Fibroblast of lung (primary cell): ENCODE measurements at places on chromosomes 12 and 14. TPM values are rescaled to one million over a fixed set of nuclear protein-coding genes. Genes with fewer than 3 reads are reported as not detected.
A peak's percentile ranks its signal among the peaks of the same experiment; 100 is the strongest.

GRCh38 chr12:10163084-10163483 lies 8.8 kb downstream of the OLR1 start:
- DNase-seq: no peak

- DNase-seq: no peak
Measured at GRCh38 chr12:88836156-88836555, 255.9 kb upstream of the KITLG start.

DNA sequence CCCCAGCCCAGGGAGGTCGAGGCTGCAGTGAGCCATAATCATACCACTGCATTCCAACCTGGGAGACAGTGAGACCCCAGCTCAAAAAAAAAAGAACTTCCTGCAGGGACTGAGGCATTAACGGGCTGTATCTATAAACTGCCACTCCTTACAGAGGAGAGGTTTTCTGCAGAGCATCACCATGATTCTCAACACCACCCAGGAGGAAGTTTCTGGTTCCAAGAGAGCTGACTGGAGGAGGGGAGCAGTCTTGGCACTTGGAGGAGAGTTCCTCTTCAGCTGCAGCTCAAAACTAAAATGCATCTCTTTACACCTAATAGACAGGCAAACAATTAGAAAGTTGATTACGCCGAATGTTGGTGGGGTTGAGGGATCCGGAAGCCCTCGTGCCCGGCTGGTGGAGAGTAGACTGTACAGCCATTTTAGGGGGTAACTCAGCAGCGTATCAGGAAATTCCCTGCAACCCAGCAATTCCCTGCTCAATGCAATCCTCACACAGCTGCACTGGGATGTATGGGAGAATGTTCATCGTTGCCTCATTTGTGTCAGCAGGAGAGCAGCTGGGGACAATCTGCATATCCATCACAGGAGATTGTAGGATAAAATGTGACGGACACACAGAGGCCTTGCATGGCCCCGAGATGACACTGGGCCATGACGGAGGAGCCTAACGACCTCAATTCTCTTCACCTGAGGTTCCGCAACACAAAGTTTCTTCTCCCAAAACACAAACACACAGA lies 36.6 kb downstream of the ACTN1 start:
- peak; percentile 53 for DNase-seq

GRCh38 chr14:52179141-52179790 lies 88.2 kb upstream of the PTGDR start:
- DNase-seq: no peak

GRCh38 chr12:89347325-89347829 lies 4.9 kb downstream of the DUSP6 start:
- no peak for DNase-seq

DNA sequence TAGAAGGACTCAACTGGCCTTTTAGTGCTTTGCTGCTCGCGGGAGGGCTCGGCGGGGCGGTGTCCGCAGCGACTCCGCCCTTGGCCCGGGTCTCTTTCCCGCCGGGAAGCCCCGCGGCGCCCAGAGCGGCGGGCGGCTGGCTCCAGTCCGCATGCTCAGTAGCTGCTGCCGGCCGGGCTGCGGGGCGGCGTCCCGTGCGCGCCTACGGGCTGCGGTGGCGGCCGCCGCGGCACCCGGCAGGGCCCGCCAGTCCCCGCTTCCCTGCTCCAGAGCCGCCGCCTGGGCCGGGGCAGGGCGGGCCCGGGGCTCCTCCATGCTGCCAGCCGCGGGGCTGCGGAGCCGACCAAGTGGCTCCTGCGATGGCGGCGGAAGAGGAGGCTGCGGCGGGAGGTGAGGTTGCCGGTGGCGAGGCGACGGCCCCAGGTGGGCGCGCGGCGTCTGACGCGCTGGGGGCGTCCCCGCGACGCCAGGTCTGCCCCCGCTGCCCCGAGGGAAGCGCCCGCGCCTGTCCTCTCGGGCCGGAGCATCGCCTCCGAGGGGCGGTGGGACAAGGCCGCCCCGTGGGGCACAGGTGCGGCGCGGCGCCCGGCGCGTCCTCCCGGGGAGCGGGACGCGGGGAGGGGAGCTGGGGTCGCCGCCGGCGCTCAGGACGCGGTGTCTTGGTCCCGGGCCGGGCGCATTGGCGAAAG lies at the start of gene BMAL2:
Gene BMAL2 (plus strand): TSS at position 123 of the 689 bp plus-strand sequence. CDS start 237 bp downstream, at position 360.
- DNase-seq: peak; percentile 60

Gene TSPAN11
- 1.5 and 2.6 TPM in 2 replicates for total RNA-seq
